Stimulated activated CD4-positive, alpha-beta T cell treated with anti-CD3 and anti-CD28 coated beads, Interleukin-4, amount 100 ng/mL, for 4 hours (primary cell): ENCODE measurements at places on chromosomes 1 and 21.

DNA sequence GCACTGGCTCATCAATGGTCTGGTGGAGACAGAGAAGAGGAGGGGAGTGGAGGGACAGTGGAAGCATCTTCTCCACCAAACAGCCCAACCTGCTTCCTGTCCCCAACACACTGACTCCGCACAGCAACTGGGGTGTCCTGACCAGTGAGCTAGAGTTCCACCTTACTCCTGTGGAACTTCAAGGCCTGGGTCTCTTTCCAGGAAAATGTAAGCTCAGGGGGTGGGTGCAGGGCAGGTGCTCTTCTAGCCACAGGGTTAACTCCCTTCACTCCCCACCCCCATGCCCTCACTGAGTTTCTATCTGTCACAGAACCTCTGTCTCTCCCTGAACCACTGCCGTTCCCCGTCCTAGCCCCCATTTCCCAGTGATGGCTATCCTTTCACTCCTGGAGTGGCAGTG is 876 bp downstream of the MOB3C start:
- DNase-seq, result no peak

- DNase-seq, result no peak
These were observed 60.5 kb downstream of the CLIC4 start for GRCh38 chr1:24805534-24806301.

- DNase-seq, result no peak
These were observed 22.8 kb upstream of the LBR start for GRCh38 chr1:225450491-225451191.

GRCh38 chr1:79524126-79524525 is 517.6 kb upstream of the ADGRL4 start:
- DNase-seq, result no peak

DNA sequence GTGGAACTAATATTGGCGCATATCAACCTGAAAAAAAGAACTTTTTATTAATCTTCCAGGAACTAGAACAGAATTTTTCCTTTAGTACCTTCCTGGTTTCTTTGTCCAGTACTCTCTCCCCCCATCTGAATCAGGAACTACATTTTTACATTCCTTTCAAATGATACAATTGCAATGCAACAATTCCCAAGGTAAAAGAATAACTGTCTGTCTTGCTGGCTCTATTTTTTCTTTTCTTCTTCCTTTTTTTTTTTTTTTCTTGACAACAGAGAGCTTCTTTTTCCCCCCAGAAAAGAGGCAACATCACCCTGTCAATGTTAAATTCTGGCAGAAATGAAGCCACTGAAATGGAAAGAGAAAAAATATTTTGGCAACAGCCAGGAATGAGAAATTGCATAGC is 4.5 kb upstream of the CD101 start:
- no peak for DNase-seq

DNA sequence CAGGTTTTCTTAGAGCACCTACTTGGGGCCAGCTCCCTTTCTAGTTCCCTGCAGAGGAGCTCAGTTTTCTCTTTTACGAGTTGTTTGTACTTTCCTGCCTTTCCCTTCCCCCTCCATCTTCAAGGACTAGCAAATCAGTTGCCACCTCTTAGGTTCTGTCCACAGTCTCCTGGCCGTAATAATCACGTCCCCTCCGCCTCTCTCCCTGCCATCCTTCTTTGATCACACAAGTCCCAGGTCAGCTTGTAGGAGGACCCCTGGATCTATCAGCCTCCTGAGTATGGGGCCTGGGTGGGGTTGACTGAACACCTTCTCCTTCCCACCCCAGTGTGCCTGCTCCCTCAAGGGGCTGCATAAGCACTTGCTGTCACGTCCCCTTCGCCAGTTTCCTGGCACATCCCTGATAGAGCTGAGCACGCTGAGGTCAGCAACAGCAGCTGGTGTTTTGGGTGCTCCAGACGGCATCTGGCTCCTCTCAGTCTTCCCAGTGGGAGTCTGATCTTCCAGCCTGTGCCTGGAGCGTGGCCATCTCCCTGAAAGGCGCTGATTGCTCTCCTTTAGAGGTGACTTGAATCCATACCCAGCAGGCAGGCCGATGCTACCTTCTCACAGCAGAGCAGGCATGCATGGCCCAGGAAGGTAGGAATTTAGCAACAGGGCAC is 216.1 kb upstream of the TMEM51 start:
- no peak for DNase-seq

GRCh38 chr1:24472527-24473251 is 29.9 kb upstream of the RCAN3 start:
- no peak for DNase-seq

GRCh38 chr1:85028151-85028550 is 20.1 kb downstream of the MCOLN3 start:
- no peak for DNase-seq

- DNase-seq, result no peak
These were observed 828.2 kb upstream of the NCAM2 start for GRCh38 chr21:20169812-20170576.

DNA sequence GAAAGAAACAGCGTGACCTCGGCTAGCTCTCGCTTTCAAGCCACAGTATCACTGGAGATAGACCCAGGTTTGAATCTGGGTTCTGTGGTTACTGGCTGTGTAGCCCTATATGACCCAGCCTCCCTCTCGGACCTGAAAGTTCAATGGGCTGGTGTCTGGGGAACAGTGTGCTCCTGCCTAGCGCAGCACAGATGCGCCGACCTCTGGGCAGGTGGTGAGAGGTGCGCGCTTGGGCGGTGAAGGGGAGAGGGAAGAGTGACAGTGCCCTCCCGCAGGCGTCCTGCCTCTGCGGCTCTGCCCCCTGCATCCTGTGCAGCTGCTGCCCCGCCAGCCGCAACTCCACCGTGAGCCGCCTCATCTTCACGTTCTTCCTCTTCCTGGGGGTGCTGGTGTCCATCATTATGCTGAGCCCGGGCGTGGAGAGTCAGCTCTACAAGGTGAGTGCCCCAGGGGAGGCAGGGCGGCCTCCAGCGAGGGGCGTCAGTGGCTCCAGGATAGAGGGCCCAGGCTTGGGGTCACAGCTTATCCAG is 10.5 kb downstream of the SERINC2 start:
- no peak for DNase-seq

- DNase-seq, result no peak
These were observed 9.6 kb upstream of the CD34 start for GRCh38 chr1:207920444-207921021.

DNA sequence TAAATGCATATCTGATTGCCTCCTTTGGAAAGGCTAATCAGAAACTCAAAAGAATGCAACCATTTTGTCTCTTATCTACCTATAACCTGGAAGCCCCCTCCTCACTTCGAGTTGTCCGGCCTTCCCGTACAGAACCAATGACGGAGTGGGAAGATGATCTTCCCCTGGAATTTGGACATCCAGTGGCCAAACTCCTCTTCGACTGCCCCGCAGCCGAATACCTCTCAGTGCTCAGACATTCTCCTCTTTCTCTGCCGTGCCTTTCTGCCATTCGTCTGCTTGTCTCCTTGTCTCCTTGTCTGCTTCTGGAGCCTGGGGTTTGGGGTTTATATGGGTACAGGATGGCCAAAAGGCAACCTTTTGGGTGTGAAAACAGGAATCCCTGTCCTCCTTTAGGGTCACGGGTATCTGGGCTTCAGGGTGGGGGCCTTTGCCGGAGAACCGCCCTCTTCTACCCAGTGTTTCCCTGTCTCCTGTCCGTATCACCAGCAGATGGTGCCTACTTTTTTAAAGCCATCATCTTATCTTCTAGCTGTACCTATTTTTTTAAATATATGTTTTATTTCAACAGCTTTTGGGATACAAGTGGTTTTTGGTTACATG is 35.9 kb upstream of the RAB4A start:
- DNase-seq, result no peak

DNA sequence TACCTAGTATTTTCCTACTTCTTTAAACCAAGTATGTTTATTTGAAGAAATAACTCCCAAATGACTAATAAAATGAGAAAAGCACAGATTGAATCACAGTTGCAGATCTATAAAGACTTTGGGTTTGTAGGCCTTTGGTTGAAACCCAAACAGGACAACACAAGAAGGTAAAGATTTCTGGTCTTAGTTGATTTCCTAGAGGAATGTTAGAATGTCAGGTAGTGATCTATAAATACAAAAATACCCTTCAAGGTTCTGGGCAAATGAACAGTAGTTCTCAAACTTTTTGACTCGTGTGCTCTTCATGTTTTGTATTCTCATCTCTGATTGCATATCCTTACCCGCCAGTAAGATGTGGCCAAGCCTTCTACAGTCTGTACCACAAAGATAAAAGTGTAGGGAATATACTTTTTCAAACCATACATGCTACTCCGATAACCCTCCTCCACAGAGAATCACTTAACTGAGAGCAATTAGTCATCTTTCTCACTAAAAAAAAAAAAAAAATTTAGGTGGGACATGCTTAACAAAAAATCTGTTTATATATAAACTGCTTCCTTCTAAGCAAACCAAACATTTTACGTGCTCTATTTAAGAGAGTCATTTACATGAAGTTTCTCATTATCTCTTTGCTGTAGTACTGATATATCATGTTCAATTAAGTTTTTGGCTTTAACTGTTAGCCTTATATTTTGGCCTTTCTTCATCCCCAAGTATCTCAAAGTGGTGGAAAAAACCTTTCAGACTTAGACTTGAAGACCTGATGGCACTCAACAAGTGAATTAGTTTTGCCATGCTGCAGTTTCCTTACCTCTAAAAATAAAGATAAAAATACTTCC is 36.0 kb downstream of the CNIH4 start:
- DNase-seq, result no peak

GRCh38 chr1:50930965-50931737 is 28.9 kb downstream of the FAF1 start:
- peak; percentile 6 for DNase-seq

GRCh38 chr1:227790034-227790400 is 25.5 kb upstream of the PRSS38 start:
- DNase-seq, result no peak

DNA sequence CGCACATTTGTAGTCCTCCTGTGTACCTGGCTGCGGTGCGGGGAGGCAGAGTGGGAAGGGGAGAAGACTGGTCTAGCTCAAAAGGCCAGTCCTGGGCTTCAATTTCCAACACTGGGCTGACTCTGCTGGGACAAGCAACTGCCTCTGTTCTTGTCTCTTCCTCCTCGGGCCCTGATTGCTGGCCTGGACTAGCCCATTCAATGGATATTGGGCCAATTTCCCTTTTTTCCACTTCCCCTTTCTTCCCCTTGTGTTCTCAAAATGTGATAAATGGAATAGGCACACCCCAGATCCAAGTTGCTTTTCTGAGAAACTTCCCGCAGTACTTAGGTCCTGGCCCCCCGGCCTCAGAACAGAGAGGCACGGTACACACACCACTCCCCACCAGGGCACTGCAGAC is 48.2 kb downstream of the SPSB1 start:
- DNase-seq, result no peak

DNA sequence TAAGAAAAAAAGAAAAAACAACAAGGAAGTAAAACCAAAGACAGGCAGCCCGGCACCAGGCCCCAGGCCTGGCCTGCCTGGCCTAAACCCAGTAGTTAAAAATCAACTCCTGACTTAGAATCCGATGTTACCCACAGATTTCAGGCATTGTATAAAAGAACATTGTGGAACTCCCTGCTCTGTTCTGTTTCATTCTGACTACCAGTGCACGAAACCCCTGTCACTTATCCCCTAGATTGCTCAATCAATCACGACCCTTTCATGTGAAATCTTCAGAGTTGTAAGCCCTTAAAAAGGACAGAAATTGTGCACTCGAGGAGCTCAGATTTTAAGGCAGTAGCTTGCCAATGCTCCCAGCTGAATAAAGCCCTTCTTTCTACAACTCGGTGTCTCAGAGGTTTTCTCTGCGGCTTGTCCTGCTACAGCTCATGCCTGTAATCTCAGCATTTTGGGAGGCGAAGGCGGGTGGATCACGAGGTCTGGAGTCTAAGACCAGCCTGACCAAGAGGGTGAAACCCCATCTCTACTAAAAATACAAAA is 15.6 kb upstream of the MYOCOS start:
- no peak for DNase-seq

DNA sequence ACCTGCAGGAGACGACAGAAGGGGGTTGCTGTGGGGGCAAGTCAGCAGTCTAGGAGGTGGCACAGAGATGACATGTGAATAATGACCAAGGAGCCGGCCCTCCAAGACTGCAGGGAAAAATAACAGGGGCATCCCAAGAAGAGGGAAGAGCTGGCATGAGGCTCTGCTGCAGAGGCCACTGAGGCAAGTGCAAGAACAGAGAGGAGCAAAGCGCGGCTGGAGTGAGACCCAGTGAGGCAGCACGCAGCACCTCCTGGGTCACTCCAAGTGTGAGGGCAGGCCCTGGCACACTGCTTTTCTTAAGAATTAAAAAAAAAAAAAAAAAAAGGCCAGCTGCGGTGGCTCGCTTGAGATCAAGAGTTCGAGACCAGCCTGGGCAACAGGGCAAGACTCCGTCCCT is 80.1 kb downstream of the SLC66A1 start:
- no peak for DNase-seq
